Articular chondrocyte of knee joint (primary cell): ENCODE measurements at places on chromosomes 4 and X. TPM values are rescaled to one million over a fixed set of nuclear protein-coding genes. Genes with fewer than 3 reads are reported as not detected.

TBC1D1 gene
- total RNA-seq: 120 and 130 TPM in 2 replicates

NSUN7 gene
- total RNA-seq: 0.11 TPM in 1 of 2 replicates, not detected in the other

P2RY8 gene
- total RNA-seq: not detected in 2 replicates

PLS3 gene
- total RNA-seq: 218 and 253 TPM in 2 replicates

FREM3 gene
- total RNA-seq: not detected in 2 replicates

LEF1 gene
- 2.4 and 3.3 TPM in 2 replicates for total RNA-seq

MAGEA2 gene
- total RNA-seq: not detected in 2 replicates

LDB2 gene
- total RNA-seq: 3.9 and 5.9 TPM in 2 replicates

C1QTNF7 gene
- 0.86 and 0.91 TPM in 2 replicates for total RNA-seq

RHOXF2B gene
- total RNA-seq: not detected in 2 replicates

REELD1 gene
- 0.26 TPM in 1 of 2 replicates, not detected in the other for total RNA-seq

ESX1 gene
- total RNA-seq: not detected in 2 replicates

CHST7 gene
- 1.7 and 2.6 TPM in 2 replicates for total RNA-seq

TMEM156 gene
- total RNA-seq: not detected in 2 replicates

TMPRSS11F gene
- not detected in 2 replicates for total RNA-seq

CPLX1 gene
- total RNA-seq: 0.13 TPM in 1 of 2 replicates, not detected in the other

PRSS12 gene
- total RNA-seq: 0.76 TPM in 1 of 2 replicates, not detected in the other

RASSF6 gene
- total RNA-seq: not detected in 2 replicates

C4orf36 gene
- total RNA-seq: 0.13 TPM in 1 of 2 replicates, not detected in the other

RRH gene
- 0.11 and 0.13 TPM in 2 replicates for total RNA-seq

MFSD8 gene
- 27.1 and 32.5 TPM in 2 replicates for total RNA-seq

RTL3 gene
- total RNA-seq: 1.4 and 1.6 TPM in 2 replicates

MORC4 gene
- 44.1 and 44.3 TPM in 2 replicates for total RNA-seq

HMGB3 gene
- 10.6 and 13.9 TPM in 2 replicates for total RNA-seq

ADAM29 gene
- not detected in 2 replicates for total RNA-seq

EPHA5 gene
- under 0.01 TPM in 2 replicates for total RNA-seq

MAP7D2 gene
- total RNA-seq: 0.13 and 0.65 TPM in 2 replicates

TMEM192 gene
- 19.8 and 19.9 TPM in 2 replicates for total RNA-seq

NLRP2B gene
- under 0.01 TPM in 1 of 2 replicates, not detected in the other for total RNA-seq

TRIM60 gene
- total RNA-seq: not detected in 2 replicates

GPRASP3 gene
- 8.6 and 8.9 TPM in 2 replicates for total RNA-seq

BANK1 gene
- 3.1 and 3.4 TPM in 2 replicates for total RNA-seq
